T-cell (primary cell): ENCODE measurements at places on chromosomes 11 and 22. TPM values are rescaled to one million over a fixed set of nuclear protein-coding genes. Genes with fewer than 3 reads are reported as not detected.

OLFML1 gene
- not detected for total RNA-seq

CALCA gene
- total RNA-seq, result not detected

SLC37A4 gene
- total RNA-seq, result 15.4 TPM

IL18 gene
- total RNA-seq, result 0.20 TPM

YPEL1 gene
- 8.2 TPM for total RNA-seq

XKR3 gene
- not detected for total RNA-seq

OR5AR1 gene
- not detected for total RNA-seq

NCF4 gene
- total RNA-seq, result 10.7 TPM

PANX3 gene
- not detected for total RNA-seq

LRFN4 gene
- total RNA-seq, result 9.8 TPM

TSSK2 gene
- not detected for total RNA-seq

PKDREJ gene
- total RNA-seq, result not detected

MYEOV gene
- 0.50 TPM for total RNA-seq

ZNF214 gene
- not detected for total RNA-seq

RCN1 gene
- 9.6 TPM for total RNA-seq
